ENCODE measurements at places on chromosomes 6 and 20.

DNA sequence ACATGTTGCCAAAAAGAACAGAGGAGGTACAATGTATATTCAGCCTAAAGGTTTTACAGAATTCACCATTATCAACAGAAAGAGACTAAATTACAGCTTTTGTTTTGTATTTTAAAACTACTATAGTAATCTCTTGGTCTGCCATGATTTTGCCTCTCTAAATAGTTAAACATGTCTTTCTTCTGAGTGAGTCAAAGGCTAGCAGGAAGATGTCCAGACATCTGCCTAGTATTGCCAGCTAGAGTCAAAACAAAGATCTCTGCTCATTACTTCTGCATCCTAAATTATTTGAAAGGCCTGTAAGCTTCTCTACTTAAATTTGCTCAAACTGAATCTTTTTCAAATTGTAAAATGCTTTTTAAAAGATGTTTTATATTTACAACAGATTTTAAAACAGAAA is 8.8 kb downstream of the ASF1A start:
- no peak for DNase-seq

- DNase-seq, result no peak
Observed at GRCh38 chr20:51492167-51493092, 50.1 kb downstream of the NFATC2 start.

- DNase-seq, result no peak
Observed at GRCh38 chr6:134636186-134636799, 313.6 kb downstream of the ALDH8A1 start.

- DNase-seq, result no peak
Observed at GRCh38 chr6:15604843-15605242, 58.0 kb downstream of the DTNBP1 start.

DNA sequence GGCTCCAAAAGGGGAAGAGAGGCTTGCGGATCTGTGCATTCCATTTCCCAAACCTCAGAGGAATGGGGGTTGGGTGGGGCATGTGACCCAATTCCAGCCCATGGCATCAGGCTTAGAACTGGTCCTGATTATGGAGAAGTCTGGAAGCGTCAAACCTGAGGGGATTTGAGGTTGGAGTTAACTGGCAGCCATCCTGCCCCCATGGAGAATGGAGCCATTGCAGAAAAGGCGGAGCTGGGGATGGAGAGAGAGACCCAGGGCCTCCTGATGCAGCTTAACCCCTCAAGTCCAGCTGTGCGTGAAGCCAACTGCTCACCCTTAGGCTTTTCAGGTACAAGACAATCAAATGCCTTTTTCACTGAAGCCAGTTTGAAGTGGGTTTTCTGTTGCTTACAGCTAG is 9.9 kb upstream of the SDCBP2 start:
- DNase-seq, result no peak

- no peak for DNase-seq
Observed at GRCh38 chr6:9515633-9516606, 899.0 kb downstream of the TFAP2A start.

DNA sequence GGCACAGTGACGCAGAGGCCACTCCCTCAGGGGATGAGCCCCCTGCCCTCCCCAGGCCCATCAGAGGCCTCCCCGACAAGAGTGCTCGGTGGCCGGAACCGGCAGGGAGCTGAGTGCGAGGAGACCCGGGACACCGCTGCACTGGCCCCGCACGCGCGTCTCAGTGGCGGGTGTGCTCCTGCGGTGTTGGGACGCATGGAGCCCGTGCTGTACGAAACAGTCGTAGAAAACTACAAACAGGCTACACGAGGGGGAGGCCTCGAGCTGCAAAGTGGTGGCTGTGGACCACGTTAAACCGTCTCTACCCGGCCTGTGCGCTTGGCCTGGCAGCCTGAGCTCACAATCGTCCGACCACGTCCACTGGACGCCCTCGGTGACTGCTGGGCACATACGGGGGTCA is 40.2 kb upstream of the FNDC1 start:
- DNase-seq, result no peak

DNA sequence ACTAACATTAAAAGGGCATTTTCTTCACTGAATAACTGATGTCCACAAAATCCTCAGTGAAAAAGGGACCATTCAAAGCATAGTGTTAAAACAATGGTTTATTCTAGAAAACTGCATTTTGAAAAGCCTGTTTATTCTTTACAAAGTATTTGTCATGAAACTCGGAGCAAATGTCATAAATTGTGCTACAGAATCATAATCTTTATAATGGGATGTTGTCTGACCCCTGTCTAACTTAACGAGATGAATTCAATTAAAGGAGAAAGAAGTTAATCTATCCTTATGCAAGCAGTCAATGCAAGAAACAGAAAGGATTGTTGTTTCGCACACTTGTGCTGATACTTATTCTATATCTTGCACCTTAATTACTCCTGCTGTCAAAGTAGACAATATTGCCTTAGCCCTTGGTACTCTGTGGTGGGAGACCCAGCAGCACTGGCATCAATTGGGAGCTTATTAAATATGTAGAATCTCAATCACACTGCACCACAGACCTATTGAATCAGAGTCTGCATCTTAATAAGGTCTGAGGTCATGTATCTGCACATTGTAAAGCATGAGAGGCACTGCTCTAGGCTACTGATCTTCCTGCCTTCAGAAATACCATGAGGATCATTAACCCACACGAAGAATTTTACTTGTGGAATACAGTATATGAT is 708.3 kb downstream of the HDGFL1 start:
- DNase-seq, result no peak

DNA sequence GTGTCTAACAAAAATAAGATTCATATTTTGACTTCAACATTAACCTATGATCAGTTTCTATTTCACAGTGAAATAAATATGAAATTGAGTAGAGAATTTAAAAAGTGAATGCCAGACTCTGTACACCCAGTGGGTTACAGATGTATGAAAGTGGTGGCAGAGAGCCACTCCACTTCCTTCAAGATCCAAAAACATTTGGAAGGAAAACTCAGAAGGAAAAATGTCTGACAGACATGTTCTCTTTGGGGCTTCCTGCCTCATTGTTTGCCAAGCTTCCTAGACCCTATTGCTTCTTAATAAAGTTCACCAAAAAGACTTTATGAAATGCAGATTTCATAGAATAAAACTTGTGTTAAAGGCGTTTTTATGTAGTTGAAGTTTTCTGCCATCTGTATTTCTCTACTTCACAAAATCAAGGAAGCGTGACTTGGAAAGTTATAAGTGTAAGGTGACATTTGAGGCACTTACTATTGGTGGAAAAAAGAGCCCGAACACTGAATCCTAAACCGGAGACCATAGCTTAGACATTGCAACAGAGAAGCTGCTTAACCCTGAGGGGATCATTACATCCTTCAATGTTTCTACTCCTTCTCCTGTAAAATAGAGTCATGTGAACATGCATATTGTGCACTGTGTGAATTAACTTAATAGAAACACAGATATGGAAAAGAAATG is 12.8 kb downstream of the HMGCLL1 start:
- no peak for DNase-seq

- no peak for DNase-seq
Observed at GRCh38 chr20:15362849-15363248, 1025.4 kb upstream of the FLRT3 start.
